ENCODE measurements at places on chromosomes 4 and X.

DNA sequence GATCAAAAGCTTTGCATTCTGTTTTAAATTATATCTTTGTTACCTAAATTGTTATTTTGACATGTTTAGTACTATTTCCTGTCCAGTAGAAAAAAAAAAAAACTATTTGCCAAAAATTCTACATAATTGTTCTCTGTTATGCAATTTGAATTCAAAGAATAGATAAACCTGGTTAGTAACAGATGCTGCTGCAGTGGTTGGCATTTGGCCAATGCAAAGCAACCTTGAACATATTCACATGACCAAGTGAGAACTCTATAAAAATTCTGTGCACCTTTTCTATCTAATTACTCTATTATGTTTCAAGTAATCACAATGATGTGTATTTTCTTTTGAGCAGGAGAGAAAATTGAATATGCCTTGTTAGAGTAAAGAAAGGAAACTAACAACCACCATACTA lies 1473.4 kb downstream of the RPA4 start:
- DNase-seq, result peak; percentile 53

- no peak for DNase-seq
Observed at GRCh38 chr4:164614999-164615398, 138.9 kb upstream of the SMIM31 start.

- no peak for DNase-seq
Observed at GRCh38 chrX:68432648-68433047, 647 bp downstream of the OPHN1 start.

DNA sequence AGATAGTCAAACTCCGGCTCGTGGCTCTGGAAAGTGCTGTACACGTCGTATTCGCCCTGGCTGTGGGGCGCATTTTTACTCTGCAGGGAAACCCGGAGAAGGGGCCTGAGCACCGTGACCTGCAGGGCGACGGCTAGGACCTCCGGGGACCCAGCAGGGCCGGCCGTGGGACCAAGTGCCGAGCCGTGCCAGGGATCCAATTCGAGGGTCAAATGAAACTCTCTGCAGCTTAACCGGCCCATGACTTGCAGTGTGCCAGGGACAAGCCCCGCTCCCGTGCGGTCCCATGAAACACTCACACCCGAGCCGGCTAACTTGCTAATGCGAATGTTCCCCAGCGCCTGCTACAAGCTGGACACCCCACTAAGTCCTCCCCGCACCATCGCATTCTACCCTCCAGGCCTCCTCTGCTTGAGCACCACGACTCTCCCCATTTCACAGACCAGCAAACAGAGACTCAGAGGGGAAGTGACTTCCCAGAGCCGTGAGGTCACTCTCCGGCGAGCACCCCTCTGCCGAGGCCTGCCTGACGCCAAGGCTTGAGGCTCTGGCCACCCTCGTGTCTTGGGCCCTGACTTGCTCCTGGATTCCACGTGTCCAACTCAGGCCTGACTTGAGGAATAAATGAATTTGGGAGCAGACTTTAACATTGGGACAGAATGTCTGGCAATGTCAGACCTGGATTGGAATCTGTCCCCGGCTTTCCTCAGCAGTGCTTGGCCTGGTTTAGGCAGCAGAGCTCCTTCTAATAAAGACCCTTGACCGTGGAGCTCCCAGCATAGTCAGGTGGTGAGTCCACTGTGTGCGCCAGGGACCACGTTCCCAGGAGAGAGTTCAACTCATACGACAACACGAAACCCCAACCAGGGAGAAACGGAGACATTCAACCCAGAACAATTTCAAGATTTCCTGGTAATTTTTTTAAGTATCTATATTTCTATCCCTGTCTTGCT lies 93.6 kb downstream of the PPP2R2C start:
- DNase-seq, result no peak
